Natural killer cell (primary cell): ENCODE measurements at places on chromosomes 5 and 9. TPM values are rescaled to one million over a fixed set of nuclear protein-coding genes. Genes with fewer than 3 reads are reported as not detected.

FGF18 gene
- total RNA-seq = 0.16 TPM

CARTPT gene
- not detected for total RNA-seq

MRPL50 gene
- 4.4 TPM for total RNA-seq

CKMT2 gene
- total RNA-seq = not detected

CSF2 gene
- total RNA-seq = 0.65 TPM

FAXDC2 gene
- 2.9 TPM for total RNA-seq

NSG2 gene
- total RNA-seq = not detected

PTCD2 gene
- 5.9 TPM for total RNA-seq

- peak; percentile 52 for DNase-seq
Measured at GRCh38 chr5:154858972-154859871, 795 bp downstream of the CNOT8 start.

DNA sequence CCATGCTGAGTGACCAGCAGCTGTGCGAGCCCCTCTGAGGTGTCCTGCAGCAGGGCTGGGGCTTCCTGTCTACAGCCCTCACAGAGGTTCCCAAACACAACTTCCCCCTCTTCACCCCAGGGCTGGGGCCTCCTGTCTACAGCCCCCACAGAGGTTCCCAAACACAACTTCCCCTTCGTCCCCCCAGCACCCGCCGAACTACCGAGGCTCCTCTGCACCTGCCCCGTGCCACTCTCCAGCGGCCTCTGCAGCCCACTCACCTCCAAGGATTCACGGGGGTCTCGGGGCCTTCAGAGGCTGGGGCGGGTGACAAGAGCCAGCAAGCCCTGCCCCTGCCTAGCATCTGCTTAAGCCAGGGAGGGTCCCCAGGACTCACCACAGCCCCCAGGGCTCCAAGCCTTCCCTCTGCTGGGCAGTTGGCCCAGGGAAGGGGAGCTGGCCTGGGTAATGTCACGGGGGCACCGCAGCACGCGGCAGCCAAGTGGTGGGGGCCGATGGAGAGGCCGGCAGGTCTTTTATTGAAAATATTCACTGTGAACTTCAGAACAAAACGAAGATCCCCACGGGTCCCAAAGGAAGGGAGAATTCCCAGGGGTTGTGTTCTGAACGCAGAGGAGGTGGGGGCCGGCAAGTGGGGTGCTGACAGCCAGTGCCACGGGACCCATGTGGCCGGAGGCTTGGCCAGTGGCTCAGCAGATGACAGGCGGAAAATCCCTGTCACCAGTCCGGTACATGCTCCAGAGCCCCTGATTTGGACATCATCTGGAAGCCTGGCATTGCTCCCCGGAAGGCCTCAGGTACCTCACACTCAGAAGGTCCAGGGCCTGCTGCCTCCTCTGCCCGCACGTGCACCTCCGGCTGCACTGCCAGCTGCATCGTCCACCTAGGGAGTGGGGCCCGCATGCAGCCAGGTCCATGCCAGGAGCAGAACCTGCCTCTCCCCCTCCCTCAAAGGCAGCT lies 125.3 kb downstream of the ADAMTS2 start:
- DNase-seq = no peak

GRCh38 chr9:34426347-34427074 lies 31.9 kb downstream of the FAM219A start:
- no peak for DNase-seq

DNA sequence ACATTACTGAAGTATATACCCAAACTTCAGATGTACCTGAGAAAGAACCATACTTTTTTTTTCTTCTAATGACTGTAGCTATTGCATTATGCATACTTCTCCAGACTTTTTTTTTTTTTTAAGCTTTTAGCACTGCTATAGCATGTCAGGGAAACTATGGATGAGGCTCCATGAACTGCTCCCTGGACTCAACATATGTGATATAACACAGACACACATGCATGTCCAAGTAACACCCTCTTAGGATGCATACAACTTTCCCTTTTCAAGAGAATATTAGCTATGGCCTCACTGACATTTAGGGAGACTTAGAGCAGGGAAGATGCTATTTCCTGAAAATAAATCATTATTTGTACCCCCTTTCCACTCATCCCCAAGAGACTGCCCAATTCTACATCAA lies 499 bp upstream of the ASPN start:
- no peak for DNase-seq

DNA sequence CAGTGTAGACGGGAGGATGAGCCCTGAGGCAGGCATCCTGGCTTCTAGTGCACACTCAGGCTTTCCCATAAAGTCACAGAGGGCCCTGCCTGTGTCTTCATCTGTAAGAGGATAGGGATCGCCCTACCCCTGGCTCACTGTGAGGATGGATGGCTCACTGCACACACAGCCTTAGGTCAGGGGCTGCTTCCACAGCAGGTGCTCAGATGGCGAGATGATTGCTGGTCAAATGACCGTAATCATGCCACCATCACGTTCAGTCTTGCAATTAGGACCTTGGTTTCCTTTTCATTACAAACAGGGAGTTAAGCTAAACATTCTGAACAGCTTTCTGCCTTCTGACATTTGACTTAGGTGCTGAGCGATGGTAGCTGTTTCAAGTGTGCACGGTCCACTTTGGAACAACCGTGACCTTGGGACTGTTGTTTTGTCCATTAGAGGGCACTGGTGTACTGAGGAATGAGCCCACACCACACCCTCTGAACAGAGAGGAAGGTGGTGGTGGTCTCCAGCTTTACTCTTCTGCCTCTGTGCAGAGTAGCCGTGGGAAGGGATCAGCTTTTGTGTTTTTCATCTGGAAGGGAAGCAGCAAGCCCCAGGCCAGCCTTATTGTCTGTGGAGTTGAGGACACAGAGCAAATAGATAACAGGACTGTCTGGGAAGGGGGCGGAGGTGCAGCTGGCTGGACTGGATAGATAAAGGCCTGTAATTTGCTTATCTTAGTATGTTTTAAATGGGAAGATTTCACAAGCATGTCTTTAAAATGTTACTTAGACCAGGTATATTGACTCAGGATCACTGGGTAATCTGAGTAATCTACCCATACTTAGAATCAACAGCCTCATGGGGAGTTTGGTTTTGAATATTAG lies 183.1 kb downstream of the TRIO start:
- no peak for DNase-seq

DNA sequence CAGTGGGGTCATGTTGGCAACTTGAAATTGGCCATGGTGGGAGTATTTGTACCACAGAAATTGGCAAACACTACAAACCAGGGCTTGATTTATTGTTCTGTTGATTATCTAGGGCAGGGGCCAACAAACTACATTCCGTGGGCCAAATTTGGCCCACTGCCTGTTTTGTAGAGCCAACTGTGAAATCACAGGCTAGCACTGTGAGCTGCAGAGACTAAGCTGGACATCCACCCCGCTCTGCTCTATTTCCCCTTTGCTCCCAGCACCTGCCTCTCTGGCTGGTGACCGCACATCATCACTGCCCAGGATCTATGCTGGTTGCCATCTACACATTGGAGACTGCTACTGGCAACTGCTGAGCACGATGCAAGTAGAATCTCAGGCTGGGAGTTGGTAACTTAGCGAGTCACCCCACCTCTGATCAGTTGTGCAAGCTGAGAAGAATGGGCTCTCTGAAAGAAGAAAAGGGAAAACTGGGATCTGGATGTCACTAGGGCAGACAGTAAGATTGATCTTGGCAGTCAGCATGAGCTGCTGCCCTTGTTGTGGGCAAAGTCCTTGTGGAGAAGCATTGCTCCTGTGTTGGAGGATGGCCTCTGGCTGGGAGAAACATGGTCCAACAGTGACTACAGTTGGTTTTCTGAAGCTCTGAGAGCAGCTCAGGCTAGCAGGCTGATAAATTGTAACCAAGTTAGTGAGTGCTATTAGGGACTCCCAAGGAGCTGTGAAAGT lies 144.7 kb upstream of the RAD23B start:
- no peak for DNase-seq

GRCh38 chr9:95952471-95952870 lies 77.0 kb downstream of the ERCC6L2 start:
- no peak for DNase-seq

DNA sequence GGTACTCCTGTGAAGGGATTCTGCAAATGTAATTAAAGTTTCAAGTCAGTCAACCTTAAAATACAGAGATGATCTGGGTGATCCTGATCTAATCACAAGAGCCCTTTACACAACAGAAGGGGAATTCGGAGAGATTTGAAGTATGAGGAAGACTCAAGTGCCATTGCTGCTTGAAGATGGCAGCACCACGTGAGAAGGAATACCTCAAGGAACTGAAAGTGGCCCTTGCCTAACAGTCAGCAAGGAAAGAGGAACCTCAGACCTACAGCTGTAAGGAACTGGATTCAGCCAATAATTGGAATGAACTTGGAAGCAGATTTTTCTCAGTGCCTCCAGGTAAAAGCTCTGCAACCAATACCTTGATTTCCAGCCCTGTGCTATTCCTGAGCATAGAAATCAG lies 87.4 kb downstream of the THBS4 start:
- DNase-seq = peak; percentile 15

GRCh38 chr9:33341182-33341581 lies 50.9 kb downstream of the NFX1 start:
- DNase-seq = no peak

DNA sequence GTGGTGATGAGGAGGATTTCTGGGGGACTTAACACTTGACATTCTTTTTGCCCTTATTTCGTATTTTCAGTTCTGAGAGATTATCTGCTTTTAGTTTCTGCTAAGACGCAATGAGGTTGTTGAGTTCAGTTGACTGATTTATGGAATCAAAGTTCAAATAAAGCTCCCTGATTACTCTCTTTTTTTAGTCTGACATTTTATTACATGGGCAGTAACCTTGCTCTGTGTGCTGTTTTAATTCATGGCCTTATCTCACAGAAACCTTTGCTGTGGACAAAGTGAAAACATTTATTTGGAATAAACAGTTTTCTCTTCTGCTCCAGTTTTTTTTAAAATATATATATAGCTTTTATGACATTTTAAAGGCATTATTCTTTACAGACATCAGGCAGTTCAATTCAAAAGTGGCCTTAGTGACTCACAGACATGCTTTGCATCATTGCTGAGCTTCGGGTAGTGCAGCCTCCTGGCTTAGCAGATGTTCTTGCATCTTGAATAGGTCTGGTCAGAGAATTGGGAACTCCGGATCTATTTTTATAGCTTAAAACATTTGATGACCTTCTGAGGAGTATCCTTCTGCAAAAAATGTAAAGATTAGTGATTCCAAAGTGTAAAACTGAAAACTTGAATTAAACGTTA lies 162.9 kb downstream of the FAM170A start:
- no peak for DNase-seq

DNA sequence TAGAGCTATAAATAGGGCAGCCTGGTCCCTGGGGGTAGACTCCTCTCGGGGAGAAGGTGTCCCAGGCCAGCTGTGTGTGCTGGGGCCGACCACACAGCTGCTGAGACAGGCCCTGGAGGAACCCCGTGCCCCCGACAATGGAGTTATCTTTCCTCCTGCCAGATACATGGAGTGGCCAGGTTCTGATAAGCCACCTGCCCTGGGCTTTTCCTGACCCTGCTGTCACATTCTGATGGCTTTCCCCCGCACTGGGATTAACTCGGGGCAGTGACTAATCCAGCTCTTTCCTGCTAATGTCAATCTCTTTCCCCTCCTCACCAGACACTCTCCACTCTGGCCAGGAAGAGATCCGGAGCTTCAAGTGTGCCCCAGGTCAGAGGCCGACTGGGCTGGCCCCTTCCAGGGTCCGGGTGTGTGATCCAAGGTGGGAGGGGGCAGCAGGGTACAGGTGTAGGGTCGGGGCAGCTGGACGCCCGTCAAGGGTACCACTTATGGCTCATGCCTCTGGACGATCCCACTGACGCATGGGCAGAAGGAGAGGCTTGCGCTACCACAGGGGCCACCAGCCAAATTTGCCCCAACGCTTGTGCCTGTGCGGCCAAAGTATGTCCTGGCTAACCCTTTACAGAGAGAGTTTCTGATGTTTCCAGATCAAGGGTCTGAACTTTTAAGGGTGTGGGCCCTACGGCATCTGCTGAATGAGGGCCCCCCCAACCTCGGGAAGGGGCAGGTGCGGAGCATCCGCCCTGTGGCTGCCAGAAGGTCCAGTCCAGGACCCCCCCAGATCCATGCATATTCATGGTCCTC lies 20.6 kb upstream of the COL5A1 start:
- peak; percentile 0 for DNase-seq

DNA sequence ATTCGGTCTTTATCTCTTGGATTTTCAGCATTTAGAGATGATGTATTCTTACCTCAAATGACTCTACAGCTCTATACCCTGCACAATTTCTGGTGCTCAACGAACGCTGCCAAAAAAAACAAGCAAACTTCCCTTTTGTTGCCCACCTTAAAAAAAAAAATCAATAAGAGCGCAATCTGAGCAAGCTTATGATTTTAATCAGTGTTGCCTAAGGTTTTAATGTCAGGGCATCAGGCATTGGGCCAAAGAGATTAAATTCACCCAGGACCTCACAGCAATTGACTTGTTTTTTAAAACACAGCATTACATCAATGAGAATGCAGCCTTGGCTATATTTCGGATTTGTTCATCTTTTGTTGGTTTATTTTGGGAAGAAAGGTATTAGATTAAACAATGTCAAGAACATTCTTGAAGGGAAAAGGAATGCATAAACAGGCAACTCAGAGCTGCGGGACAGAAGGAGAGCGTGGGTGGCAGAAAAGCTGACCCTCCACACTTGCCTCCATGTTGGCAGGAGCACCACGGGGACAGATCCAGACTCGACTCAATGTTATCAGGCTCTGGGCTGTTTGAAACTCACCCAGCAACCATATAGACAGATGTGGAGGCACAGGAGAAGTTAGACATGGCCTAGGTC lies 127.5 kb upstream of the DAPK1 start:
- DNase-seq = no peak

DNA sequence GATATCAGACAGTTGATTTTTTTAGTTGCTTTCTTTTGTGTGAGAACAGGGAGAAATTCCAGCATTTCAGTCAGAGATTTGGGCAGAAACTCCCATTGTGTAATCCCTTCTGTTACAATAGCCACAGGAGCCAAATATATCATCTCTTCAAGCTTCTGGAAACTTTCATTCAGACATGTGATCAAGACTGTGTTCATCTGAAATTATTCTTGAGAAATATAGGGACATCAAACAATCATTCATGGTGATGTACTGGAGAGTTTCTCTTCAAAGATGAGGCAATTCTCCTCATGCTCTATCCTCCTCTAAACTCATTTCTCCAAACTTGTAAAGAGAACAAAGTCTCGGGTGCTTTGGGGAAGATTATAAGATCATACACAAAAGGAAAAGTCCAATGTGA lies 35.2 kb upstream of the CSNK1G3 start:
- DNase-seq = no peak

GRCh38 chr9:133528001-133528875 lies 3.5 kb upstream of the MYMK start:
- no peak for DNase-seq
